ENCODE measurements at places on chromosomes 6 and 20.

DNA sequence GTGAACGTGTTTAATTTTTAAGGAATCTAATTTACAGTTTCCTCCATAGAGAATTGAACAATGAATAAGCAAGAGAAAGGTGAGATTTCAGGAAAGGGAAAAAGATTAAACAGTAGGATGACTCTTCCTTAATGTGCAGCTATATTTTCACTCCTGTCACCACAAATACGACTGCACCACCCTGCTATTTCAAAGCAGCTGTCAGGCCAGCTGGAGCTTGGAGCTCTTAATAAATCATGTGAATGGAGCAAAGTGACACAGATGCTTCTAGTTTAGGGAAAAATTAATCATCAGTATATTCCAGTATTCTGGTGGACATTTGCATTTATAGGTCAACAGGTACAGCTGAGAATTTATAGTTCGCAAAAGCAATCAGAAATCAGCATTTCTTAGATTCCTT is 56.5 kb upstream of the PKIB start:
- no peak for DNase-seq

- no peak for DNase-seq
Measured at GRCh38 chr6:9982215-9982614, 432.7 kb downstream of the TFAP2A start.

DNA sequence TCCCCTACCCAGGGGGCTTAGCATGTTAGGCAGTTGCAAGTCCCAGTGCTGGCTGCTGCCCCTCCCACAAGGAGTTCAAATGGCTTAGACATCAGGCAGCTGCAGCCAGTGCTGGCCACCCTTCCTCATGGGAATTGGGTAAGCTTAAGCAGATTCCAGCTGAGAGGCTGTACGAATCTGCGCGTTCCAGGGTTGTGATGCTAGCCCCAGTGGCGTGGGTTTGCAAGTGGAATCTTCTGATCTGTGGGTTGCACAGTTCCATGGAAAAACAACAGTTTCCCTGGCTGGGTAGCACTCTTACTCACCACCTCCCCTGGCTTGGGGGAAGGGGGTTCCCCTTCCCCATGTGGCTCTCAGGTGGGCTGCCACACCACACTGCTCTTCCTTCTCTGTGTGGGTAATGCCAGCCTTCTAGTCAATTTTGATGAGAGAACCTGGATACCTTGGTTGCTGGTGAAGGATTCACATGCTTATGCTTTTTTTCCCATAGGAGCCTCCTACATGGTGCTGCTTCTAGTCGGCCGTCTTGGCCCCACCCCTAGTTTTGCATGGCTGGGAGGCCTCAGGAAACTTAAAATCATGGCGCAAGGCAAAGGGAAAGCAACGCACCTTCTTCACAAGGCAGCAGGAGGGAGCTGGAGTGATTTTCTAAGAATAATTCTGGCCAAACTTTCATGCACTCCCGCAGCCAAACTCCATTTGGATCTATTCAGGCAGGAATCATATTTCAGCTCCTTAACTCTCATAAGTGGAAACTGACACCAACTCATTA is 13.0 kb downstream of the DYNLT2 start:
- no peak for DNase-seq

- DNase-seq, result no peak
Measured at GRCh38 chr20:46552460-46553420, 2.3 kb upstream of the OCSTAMP start.

- DNase-seq, result peak; percentile 88
Measured at GRCh38 chr20:1225783-1226654, at the start of gene RAD21L1. Gene RAD21L1 (plus strand): TSS chr20:1226044. CDS start chr20:1228454, 2,410 bp downstream.

DNA sequence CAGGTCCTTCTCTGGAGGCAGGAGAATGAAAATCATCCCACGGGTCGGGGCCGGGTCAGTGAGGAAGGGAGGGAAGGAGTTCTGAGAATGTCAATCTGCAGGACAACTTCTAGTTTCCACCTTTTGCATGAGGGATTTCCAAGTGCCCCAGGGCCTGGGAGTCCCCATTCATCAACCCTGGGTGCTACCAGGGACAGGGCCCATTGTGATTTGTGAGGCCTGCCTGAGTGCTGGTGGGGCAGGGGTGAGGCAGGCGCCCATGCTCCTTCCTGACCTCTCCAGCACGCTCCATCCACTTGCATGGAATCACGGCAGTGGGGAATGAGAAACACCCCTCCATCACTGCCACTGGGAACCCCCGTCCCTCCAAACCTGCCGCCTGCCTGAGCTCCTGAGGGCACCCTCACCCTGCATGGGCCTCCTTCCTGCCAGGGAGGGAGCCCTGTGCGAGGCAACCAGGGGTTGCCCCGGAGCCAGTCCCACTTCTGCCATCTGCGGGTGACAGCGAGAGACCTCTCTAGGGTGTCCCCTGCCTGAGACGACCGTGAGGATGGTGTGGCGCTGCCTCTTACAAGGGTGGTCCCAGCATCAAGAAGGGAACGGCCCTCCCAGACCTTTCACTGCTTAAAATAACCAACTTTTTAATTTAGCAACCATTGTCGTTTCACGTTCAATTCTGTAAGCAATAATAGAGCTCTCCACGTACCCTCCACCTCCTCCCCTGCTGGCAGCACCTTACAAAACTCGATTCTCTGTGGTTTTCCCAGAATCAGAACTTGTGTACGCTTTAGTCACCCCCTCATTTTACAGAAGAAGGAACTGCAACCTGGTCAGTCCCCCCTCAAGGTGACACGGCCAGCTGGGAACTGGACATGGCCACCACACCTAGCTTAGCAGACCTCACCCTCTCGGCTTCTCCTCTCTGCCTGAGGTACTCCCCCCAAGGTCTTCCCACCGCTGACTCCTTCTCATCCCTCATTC is 28.6 kb downstream of the PMEPA1 start:
- no peak for DNase-seq

GRCh38 chr6:169626649-169627048 is 75.2 kb downstream of the WDR27 start:
- no peak for DNase-seq

- DNase-seq, result no peak
Measured at GRCh38 chr6:53441761-53442160, 93.0 kb upstream of the ELOVL5 start.

- no peak for DNase-seq
Measured at GRCh38 chr6:125173341-125174095, 19.9 kb downstream of the TPD52L1 start.

DNA sequence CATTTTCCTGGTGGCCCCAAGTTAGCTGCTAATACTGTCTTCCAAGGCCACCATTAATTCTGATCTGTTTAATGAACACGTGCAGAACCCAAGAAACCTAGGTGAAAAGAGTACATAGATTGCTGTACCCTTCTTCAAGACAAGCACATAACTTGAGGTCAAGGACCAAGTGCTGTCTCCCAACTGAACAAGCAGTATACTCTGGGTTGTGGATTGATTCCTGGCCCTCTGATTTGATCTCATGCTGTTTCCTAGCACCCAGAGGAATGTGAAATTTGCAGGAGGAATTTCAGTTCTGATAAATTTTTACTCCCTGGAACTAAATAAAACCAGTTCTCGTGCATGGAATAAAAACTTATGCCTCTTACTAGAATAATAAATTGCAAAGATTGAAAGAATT is 75.6 kb downstream of the MTFR2 start:
- DNase-seq, result no peak

DNA sequence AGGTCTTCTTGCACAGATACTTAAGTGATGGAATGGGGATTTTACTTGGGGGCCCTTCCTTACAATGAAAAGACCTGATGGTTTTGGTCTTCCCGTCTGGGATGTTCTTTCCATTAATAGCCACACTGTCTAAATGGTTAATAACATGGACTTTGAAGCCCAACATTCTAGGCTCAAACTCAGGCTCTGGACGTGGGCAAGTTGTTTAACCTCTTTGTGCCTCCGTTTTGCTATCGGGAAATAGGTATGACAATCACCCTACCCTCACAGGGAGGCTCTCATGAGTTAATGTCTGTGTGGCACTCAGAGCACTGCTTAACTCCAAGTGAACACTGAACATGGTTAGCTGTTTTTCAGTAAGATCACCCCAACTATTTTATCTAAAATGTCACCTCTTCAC is 360.7 kb upstream of the FLRT3 start:
- no peak for DNase-seq

DNA sequence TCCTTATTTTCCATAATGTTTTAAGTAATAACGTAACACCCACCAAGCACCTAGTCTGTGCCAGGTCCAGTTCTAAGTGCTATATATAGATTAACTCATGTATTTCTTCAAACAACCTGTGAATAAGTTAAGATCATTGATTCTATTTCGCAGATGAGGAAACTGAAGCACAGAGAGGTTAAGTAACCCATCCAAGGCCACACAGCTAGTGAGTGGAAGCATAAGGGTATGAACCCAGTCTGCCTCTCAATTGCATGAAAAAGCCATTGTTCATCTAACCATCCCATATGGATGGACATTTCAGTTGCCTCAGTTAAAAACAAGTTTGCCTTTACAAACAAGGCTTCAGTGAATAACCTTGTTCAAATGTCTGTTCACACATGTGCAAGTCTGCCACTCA is 20.8 kb downstream of the TGM6 start:
- DNase-seq, result no peak

DNA sequence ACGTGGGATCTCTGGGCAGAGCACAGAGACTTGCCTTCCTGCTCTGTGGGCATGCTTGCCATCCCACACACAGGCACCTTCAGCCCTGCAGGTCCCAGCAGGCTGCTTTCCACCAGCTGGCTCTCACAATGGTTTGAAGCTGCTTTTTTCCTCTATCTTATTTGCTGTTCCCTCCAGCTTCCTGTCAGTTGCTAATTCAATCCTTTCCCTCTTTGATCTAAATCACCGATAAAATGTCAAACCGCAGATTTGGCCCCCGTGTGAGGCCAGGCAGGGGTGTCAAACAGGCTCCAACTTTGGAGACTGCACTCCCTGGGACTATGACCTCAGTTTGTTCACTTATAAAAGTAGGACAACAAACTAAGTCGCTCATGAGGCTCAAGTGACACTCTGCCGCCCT is 40.6 kb upstream of the PCMTD2 start:
- DNase-seq, result no peak

DNA sequence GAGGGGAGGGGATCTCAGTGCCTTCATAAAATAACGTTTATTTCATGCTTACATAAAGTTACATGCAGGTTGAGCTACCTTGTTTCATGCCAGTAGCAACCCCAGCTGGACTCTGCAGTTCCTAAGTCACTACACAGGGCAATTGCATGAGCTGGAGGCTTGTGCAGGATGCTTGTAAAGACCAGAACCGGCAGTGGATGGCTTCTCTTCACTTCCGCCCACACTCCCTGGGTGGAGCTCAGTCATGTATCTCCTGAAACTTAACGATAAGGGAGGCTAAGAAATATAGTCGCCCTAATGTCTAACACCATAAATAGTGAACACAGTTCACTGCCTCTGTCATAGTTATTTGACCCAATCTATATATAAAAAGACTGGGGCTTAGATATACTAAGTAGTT is 99.4 kb upstream of the RAB32 start:
- no peak for DNase-seq

DNA sequence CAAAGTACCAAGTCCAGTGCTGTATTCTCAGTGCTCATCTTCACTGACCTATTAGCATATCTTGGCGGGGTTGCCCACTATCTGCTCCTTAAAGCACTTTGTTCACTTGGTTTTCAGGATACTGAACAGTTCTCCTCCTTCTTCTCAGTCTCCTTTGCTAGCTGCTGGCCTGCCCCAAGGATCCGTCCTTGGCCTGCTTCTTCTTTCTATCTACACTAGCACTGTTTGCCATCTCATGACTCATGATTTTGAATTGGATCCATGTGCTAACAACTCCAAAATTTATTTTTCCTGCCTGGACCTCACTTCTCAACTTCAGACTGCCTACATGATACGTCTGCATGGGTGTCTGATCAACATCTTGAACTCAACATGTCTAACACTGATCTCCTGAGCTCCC is 15.5 kb downstream of the TPD52L1 start:
- no peak for DNase-seq

DNA sequence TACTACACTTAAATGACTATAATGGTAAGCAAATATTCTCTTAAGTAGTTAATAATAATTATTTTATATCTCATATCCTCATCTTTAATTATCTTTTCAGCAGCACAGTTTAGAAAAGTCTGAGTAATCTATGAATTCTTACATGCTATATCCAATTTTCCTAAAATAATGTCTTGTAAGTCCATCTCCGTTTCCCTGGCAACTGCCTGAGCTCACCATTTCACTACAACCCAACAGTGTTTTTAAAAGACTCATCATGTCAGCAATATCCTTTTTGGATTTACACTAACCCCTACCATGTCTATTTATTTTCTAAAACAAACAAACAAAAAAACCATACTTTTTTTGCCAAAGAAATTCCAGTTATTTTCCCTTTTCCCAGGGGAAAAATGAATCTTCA is 859.6 kb downstream of the EYS start:
- DNase-seq, result no peak

- no peak for DNase-seq
Measured at GRCh38 chr20:48787861-48788375, 39.9 kb downstream of the PREX1 start.

GRCh38 chr6:148703900-148704299 is 42.9 kb upstream of the UST start:
- peak; percentile 4 for DNase-seq

GRCh38 chr20:695165-695866 is 19.7 kb upstream of the SCRT2 start:
- DNase-seq, result no peak
